Ovary (tissue), 10 donors: ENCODE measurements at places on chromosomes 1 and 21. TPM values are rescaled to one million over a fixed set of nuclear protein-coding genes. Genes with fewer than 3 reads are reported as not detected.

The NPPB gene
- not detected for total RNA-seq

The NID1 gene
- 110 TPM for total RNA-seq

The PKLR gene
- total RNA-seq = not detected

The CHI3L2 gene
- total RNA-seq = 1.1 TPM

The PDZK1IP1 gene
- 3.1 TPM for total RNA-seq

GRCh38 chr1:148160343-148161052, 8.4 kb upstream of the NBPF11 start:
- no peaks in the 10 kb centered on the region for H3K36me3 ChIP-seq

DNA sequence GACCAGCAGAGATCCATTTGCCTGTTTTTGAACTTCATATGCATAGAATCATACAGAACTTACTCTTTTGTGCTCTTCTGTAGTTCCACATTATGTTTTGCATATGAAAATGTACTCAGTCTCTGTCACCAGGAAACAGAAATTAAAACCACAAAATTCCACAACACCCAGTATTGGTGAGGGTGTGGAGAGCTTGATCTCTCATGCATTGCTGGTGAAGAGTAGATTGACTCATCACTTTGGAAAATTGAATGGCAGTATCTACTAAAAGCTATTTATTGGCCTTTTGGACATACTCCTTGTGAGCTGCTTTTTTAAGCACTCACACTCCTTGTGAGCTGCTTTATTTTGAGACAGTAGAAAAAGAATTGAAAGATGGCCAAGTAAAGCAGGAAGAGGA, 43.3 kb downstream of the VTCN1 start:
- no peak for DNase-seq
- no peaks in the 10 kb centered on the region for H3K36me3 ChIP-seq
- H3K27me3 ChIP-seq = no peaks in the 10 kb centered on the region
- no peak overlapping the region for H3K4me3 ChIP-seq
- H3K27ac ChIP-seq = no peak overlapping the region
- H3K4me1 ChIP-seq = no peaks in the 10 kb centered on the region

- H3K27me3 ChIP-seq = no peaks in the 10 kb centered on the region
- no peak overlapping the region for H3K4me3 ChIP-seq
- H3K27ac ChIP-seq = no peak overlapping the region
- no peaks in the 10 kb centered on the region for H3K4me1 ChIP-seq
- no peaks in the 10 kb centered on the region for H3K36me3 ChIP-seq
- no peak for DNase-seq
These were observed 28.4 kb upstream of the C1orf159 start for GRCh38 chr1:1144122-1144842.

DNA sequence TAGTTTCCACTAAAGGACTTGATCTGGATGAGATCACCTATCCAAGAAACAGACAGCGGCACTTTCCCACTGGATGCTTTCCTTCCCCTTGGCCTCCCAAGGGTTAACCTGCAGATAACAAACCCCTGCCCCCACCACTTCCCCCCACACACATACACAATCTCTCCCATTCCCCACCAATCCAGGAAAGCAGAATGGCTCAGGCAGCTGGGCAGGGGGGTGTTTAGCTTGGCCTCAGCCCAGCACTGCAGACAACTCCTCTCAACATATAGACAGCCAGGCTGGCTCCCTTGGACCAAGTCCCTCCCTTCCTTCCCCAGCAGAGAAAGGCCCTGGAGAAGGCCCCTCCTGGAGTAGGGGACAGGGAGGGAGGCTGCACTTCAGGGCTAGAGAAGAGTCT, 24.6 kb downstream of the PLEKHA6 start:
- no peaks in the 10 kb centered on the region for H3K36me3 ChIP-seq
- no peak for DNase-seq
- no peak overlapping the region for H3K4me3 ChIP-seq
- H3K27me3 ChIP-seq = no peaks in the 10 kb centered on the region
- no peak overlapping the region for H3K27ac ChIP-seq

DNA sequence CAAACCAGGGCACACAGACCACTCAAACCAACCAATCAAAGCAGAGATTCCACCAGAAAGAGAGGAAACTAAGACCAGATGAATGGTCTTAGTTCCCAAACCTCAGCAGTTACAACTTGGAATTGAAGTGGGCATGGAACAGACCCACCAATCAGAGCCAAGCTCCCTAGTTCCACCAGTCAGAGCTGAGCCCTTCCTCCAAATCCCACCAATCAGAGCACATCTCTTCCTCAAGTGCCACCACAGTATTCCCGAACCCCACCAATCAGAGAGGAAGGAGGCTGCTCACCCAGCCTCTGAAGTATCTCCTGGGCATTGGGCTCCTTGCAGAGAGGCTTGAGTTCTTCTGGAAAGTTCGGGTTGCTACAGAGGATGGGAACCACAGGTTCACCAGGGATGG, 1.4 kb downstream of the GUCA2A start:
- no peaks in the 10 kb centered on the region for H3K27me3 ChIP-seq
- H3K4me3 ChIP-seq = no peak overlapping the region
- DNase-seq = no peak
- no peaks in the 10 kb centered on the region for H3K36me3 ChIP-seq
- H3K4me1 ChIP-seq = no peaks in the 10 kb centered on the region

GRCh38 chr1:223143537-223144248, 645 bp upstream of the TLR5 start:
- peaks cover 13% of the 10 kb centered on the region for H3K4me1 ChIP-seq
- no peaks in the 10 kb centered on the region for H3K27me3 ChIP-seq
- H3K27ac ChIP-seq = no peak overlapping the region
- no peaks in the 10 kb centered on the region for H3K36me3 ChIP-seq
- DNase-seq = peak; percentile 67

GRCh38 chr1:27633640-27634176, 1.3 kb downstream of the FGR start:
- H3K4me3 ChIP-seq = peak overlapping the region; percentile 25
- H3K36me3 ChIP-seq = no peaks in the 10 kb centered on the region
- DNase-seq = no peak
- H3K27ac ChIP-seq = no peak overlapping the region
- H3K27me3 ChIP-seq = no peaks in the 10 kb centered on the region
- H3K4me1 ChIP-seq = no peaks in the 10 kb centered on the region

- H3K27ac ChIP-seq = no peak overlapping the region
- no peaks in the 10 kb centered on the region for H3K36me3 ChIP-seq
- peaks cover 2% of the 10 kb centered on the region for H3K4me1 ChIP-seq
- H3K4me3 ChIP-seq = no peak overlapping the region
- H3K27me3 ChIP-seq = no peaks in the 10 kb centered on the region
- DNase-seq = peak; percentile 45
These were observed 10.7 kb downstream of the AMPD2 start for GRCh38 chr1:109630081-109630897.

DNA sequence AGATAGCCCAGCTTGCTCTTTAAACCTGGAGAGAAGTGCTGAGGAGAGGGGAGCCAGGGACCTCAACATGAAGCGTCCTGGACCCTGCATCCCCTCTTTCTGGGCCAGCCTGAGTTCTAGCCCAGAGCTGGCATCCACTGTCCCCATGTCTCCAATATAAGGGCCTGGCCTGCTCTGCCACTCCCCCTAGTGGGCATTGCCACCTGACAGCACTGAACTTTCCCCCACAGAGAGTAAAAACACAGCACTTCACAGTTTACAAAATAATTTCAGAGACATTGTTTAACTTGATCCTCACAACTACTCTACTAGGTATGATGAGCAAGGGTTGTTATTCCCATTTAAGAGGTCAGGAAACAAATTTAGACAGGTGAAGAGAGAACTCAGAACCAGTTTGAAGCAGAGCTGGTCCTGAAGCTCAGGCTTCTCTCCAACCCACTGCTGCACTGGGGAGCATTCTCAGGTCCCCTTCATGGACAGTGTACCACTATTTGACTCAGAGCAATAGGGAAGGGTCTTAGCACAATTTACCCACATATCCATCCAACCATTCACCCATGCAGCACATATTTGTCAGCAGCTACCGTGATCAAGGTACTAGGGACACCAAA, 151.2 kb downstream of the DMRTA2 start:
- H3K27ac ChIP-seq = no peak overlapping the region
- H3K4me1 ChIP-seq = no peaks in the 10 kb centered on the region
- H3K27me3 ChIP-seq = no peaks in the 10 kb centered on the region
- DNase-seq = no peak
- no peak overlapping the region for H3K4me3 ChIP-seq

DNA sequence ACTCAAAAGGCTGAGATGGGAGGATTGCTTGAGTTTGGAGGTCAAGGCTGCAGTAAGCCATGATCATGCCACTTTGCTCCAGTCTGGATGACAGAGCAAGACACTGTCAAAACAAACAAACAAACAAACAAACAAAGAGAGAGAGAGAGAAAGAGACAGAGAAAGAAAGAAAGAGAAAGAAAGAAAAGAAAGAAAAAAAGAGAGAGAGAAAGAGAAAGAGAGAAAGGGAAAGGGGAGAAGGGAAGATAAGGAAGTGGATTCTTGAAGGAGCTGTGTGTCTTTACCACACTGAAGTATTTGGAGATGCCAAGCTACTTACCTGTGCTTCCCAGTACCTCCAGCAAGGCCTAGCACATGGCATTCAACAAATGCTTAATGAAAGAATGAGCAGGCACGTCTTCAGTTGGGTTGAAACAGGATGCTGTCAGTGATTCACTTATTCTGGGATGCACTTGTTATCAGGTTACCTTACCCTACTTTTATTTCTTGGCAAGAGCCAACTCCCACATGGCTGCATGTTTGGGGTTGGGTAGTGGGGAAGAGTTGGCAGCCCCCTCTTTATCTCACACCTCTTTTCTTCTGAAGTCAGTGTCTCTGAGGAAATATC, 28.8 kb downstream of the CD101 start:
- H3K36me3 ChIP-seq = no peaks in the 10 kb centered on the region
- no peaks in the 10 kb centered on the region for H3K27me3 ChIP-seq
- peaks cover 2% of the 10 kb centered on the region for H3K4me1 ChIP-seq
- no peak for DNase-seq
- H3K4me3 ChIP-seq = no peak overlapping the region
- no peak overlapping the region for H3K27ac ChIP-seq

DNA sequence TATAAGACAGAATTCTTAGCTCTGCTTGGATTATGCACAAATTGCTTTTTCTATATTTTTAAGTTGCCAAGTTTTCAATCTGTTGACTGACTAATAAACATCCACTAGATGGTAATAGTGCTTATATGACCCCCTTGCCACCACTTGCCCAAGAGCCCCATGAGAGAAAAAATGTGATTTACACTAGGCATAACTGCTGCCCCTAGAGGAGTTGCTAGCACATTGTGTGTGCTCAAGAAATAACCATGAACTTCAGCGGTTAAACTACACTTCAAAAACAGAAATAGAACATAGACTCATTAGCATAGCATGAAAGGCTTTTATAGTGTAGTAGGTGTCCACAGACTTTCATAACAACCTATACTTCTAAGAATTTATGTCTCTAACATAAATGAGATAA, 61.4 kb downstream of the BRINP3 start:
- no peak for DNase-seq
- H3K27ac ChIP-seq = no peak overlapping the region
- no peaks in the 10 kb centered on the region for H3K27me3 ChIP-seq
- no peaks in the 10 kb centered on the region for H3K4me1 ChIP-seq
- H3K4me3 ChIP-seq = no peak overlapping the region

DNA sequence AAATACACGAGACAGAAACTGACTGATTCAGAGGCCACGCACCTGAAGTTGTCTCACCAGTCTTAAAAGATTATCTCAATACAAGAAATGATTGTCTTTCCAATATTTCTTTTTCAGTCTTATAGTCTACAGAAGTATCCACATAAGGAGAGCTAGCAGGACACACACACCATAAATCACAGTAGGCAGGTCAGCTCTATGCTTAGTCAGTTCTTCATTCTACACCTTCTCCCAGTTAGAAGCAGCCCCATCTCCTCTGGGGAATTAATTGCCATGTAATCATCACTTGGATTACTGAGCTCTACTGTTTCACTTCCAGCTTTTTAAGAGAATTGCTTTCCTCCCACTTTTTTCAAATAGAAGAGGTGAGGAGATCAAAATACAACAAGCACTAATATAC, 59.6 kb downstream of the SMYD3 start:
- no peak overlapping the region for H3K27ac ChIP-seq
- no peak for DNase-seq
- no peaks in the 10 kb centered on the region for H3K27me3 ChIP-seq
- no peaks in the 10 kb centered on the region for H3K4me1 ChIP-seq
- no peaks in the 10 kb centered on the region for H3K36me3 ChIP-seq

GRCh38 chr21:41868062-41868710, 11.0 kb downstream of the PRDM15 start:
- DNase-seq = no peak
- H3K4me3 ChIP-seq = no peak overlapping the region
- H3K27ac ChIP-seq = no peak overlapping the region
- H3K4me1 ChIP-seq = no peaks in the 10 kb centered on the region
- H3K36me3 ChIP-seq = no peaks in the 10 kb centered on the region

DNA sequence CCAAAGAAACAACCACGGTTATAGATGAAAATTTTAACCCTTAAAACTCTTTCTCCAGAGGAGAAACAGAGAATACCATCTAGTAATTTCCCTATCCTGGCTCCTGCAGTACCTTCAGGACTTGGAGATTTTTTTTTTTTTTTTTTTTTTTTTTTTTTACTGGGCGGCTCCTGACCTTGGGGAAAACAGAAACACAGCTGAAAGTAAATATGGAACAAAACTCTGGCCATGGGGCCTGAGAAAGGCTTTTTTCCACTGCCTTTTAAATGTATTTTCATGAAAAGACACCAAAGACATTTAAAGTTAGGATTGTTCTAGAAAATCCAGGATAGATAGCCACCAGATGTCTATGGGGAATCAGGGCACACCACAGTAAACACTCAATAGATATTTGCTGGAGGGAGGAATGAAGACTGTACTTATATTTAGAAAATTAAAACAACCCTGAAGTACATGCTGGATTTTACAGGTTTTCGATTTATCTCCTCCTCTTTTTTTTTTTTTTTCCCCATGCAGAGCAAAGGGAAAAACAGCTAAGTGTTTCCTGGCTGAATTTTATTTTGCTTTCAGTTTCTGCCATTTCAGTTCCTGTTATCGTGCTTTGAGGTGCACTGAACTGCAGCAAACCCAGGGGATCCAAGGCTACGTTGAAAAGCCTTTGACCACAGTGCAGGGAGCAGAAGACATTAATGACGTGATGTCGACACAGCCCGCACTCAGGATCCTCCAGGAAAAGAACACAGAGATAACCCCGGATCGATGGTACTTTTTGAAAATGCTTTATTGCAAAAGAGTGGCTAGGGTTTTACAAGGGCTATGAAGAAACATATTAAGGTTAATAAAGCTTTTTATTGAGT, 35.7 kb upstream of the CNN3 start:
- peak overlapping the region; percentile 31 for H3K4me3 ChIP-seq
- no peaks in the 10 kb centered on the region for H3K36me3 ChIP-seq
- peak overlapping the region; percentile 91 for H3K27ac ChIP-seq
- peak; percentile 59 for DNase-seq
- no peaks in the 10 kb centered on the region for H3K27me3 ChIP-seq

DNA sequence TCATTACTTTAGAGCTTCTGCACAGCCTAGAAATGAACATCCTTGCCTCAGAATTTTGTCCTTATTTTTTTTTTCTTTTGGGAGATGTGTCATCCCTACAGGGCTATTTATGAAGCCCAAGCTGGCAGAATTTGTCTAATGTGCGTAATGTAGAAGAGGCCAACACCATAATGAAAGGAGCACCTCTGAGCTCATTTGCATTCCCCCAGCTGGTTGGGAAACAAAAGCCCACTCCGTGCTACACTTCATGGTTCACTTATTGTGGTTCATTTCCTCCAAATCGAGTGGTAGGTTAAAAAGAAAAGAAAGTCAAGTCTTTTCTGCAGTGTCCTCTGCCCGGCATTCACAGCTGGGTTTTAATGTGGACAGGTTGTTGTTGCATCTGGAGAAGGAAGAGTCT, 73.5 kb downstream of the KAZN start:
- no peaks in the 10 kb centered on the region for H3K27me3 ChIP-seq
- no peaks in the 10 kb centered on the region for H3K36me3 ChIP-seq
- H3K27ac ChIP-seq = no peak overlapping the region
- H3K4me1 ChIP-seq = no peaks in the 10 kb centered on the region
- H3K4me3 ChIP-seq = no peak overlapping the region
